Mesendoderm (in vitro differentiated cells): ENCODE measurements at places on chromosomes 4 and X.

DNA sequence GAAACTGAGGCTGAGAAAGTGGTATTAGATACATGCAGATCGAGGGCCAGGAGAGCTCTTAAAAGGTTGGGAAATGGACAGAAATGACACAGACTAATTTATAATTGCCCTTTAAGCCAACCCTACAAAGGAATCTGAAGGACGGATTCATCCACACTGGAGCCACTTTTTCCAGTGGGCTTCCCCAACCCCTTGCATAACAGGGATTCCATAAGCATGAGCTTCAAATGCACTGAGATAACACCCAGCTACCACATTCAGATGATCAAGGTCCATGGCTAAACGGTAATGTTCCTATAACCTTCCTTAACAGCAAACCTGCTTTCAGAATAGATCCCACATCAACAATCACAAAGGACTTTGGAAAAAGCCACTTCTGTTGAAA lies 34.2 kb downstream of the PLAC1 start:
- DNase-seq, result no peak

DNA sequence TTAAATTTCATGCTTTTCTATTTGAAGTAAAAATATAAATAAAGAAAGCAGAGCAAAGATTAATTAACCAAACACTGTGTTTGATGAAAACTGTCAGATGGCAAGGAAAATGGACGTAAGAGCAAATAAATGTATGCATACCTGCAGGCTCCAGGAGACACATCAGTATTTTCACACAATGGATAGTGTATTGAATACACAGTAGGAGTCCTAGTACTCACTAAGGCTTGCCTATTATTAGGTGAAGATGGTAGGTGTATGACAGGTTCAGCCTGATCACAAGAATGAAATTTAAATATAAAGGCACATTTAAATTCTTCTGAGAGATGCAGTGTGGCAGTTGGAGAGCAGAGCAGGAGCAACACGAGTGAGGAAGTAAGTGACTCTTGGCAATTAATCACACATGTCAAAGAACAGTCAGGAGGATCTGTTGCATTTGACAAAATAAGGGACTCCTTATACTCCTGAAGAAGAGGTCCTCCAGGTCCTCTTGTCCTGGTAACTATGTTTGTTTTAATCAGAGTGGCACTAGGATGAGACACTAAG lies 106.0 kb upstream of the NDST4 start:
- DNase-seq, result peak; percentile 93

GRCh38 chr4:35500812-35501211 lies 743.5 kb downstream of the ARAP2 start:
- DNase-seq, result no peak

- DNase-seq, result peak; percentile 2
These were observed 75.1 kb upstream of the MBNL3 start for GRCh38 chrX:132563976-132564375.

GRCh38 chr4:79678472-79679202 lies 270.6 kb upstream of the GK2 start:
- peak; percentile 11 for DNase-seq

- DNase-seq, result peak; percentile 16
These were observed 16.1 kb upstream of the TASL start for GRCh38 chrX:30593440-30594200.

GRCh38 chr4:150673793-150674192 lies 91.8 kb downstream of the MAB21L2 start:
- DNase-seq, result no peak

GRCh38 chrX:46588263-46588662 lies 14.7 kb downstream of the CHST7 start:
- DNase-seq, result peak; percentile 52
